ENCODE measurements at places on chromosomes 4 and X.

DNA sequence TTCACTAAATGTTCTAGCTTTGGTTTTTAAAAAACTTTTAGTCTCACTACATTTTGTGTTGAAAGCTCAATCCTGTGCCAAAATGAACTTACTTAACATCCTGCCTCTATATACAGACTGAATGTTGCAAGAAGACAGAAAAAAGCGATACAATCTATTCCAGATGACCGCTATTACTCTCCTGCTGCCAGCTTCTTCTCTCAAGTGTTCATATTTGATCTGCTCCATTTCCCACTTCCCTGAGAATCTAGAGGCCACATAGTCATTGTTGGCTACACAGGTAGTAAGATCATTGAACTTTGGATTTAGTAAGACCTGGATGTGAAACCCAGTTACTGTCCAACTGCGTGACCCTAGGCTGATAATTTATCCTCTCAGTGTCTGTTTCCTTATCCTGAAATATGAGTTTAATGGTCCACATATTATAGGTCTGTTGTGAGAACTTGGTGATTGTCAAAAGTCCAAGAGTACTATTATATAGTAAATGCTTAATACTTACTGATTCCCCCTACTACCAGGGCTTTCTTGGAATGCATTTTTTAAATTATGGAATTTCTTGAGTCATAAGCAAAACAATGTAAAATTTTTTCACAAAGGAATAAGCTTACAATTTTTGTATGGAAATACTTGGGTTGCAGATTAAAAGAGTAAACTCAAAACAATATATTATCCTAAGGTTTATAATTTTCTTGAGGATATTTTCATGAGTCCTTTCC lies 976.8 kb upstream of the ADGRL3 start:
- DNase-seq, result no peak

DNA sequence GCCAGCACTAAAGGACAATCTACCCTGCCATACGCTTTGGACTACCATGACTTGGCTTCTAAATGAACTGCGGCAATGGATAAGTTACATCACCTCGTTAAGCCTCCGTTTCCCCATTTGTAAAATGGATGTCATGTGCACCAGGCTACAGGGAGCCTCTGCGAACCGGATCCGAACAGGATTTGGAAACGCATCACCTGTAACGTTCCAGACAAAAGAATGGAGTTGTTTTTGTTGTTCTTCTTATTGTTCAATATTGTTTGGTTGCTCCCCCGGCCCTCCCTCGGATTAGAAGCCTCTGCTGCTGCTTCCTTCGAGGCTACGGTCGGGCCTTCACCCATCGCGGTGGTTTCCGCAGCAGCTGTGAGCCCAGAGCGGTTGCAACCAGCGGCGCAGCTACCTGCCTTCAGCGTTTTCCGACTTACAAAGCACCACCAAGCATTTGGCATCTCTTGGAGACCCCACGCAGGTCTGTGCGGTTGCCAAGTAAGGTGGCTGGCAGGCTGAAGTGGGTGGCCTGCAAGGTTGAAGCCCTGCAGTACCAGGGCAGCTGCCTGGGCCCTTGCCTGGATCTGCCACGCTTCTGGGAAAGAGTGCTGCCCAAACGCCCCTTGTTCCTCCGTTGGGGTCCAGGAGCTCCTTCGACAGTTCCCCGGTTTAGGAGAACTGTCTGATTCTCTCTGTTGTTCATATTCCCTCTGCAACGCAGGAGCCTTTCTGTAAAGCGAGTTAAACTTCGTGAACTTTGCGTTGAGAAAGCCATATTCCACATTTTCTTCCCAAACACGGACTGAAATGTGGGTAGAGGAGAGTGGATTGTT lies 7.1 kb downstream of the NKX3-2 start:
- no peak for DNase-seq

DNA sequence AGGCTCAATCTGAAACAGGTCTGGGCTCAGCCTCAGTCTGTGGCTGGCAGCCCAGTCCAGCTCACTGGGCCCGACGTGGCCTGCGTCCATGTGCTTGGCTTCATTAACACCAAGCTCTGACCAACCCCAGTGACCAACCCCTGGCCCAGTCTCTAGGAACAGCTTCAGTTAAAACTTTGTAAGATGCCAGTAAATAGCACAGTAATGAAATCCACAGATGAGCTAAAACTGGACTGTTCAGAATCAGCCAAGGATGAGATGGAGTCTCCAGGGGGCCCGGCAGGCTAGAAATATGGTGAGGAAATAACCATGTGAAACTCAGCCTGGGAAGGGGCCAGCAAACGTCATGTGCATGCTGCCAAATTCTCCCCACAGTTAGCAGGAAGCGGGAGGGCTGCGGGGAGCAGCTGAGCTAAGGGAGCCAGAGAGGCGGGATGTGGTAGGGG lies 37.1 kb upstream of the XPNPEP2 start:
- peak; percentile 42 for DNase-seq

DNA sequence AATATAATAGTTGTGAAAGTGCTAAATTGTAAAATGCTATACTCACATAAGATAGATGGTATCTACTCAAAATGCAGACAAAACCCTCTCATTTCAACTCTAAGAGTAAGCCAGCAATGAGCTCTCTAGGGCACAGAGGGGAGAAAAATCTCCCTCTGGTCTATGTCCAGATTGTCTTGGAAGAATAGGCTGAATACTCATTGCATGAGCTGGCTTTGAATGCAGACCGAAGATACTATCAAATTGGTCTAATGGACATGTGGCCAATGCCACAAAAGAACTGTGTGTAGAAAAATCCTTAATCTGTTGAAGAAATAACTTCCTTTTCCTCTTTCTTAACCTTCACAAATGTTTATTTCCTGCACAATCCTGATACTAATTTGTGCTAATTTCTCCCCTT lies 3.5 kb downstream of the ZXDA start:
- DNase-seq, result no peak

DNA sequence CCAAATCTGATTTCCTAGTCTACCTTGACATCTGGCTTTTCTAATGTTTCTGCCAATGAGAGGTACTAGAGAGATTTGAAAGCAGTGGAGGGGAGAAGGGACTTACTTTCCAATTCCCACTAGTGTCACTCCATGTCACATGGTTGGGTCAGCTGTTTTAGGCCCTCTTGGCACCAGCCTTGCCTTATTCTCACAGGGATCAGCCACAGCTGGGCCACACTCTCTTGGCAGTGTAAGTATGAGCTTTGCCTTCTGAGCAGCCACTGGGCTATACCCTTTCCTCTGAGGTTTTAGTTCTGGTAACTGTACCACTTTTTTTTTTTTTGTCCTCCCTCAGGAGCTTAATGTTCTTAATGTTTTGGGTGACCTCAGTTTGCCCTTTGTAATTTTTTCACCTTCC lies 10.2 kb upstream of the ADH1C start:
- no peak for DNase-seq

DNA sequence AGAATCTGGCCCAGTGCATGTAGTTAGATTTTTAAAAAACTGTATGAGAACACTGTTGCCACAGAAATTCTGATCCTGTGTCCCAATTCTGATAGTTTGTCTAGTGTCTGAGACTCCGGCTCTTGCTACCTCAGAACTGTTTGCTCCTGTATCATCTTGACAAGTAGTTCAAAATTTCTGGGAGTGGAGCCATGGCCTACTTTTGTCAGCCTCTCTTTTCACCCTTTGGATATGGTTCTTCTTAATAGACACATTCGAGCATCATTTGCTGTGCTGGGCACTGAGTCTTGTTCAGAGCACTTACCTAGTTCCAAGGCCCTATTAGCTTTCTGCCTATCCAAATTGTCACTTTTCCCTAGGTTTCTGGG lies 46.9 kb downstream of the ATP10D start:
- DNase-seq, result no peak

- DNase-seq, result no peak
Measured at GRCh38 chr4:106854569-106855351, 181.4 kb downstream of the DKK2 start.

GRCh38 chr4:146329050-146329716 lies 114.8 kb downstream of the REELD1 start:
- DNase-seq, result no peak

DNA sequence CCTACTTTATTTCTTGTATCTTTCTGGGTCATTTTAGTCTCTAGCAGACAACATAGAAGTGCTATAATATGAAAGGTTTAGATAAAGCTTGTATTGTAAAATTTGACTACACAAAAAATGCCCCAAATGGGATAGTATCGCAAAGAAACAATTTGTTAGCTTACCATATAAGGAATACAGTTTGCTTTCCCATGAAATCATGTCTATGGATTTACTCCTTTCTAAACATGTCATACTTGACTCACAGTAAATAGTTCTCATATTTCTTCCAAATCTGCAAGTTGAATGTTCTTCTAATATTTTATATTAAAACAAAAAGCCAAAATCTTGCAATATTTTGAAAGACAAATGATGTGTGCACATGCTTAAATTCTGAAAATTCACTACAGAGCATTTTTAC lies 103.9 kb downstream of the PPA2 start:
- DNase-seq, result no peak

- no peak for DNase-seq
Measured at GRCh38 chrX:79081895-79082512, 62.5 kb upstream of the GPR174 start.

GRCh38 chr4:82181789-82182188 lies 192.0 kb downstream of the HNRNPD start:
- no peak for DNase-seq

- no peak for DNase-seq
Measured at GRCh38 chr4:122901247-122902010, 21.0 kb downstream of the NUDT6 start.

DNA sequence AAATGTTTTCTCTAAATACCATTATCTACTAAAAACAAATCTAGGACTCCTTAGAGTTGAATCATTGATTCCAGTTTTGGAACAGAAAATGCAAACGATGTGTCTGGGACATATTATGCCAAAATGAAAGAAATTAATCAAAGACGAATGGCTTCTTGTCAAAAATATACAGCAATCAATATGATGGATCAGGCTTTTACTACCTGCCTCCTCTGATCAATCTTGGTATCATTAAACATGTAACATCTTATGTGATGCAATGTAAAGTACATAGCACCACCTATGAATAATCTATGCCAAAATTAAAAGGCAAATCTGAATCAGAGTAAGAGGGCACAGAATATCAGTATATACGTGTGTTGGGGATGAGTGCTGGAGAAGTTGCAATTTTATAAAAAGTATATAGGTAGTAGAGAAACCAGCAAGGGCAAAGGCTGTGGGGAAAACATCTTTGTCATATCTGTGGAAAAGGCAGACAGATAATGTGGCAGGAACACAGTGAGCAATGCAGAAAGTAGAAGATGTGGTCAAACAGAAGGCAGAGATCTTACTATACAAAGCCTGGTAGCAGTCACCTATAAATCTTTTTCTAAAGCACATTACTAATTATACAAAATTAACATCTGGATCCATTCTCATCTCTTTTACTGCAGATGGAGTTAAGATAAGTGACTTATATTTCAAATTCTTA lies 152.7 kb downstream of the ANTXR2 start:
- DNase-seq, result no peak

DNA sequence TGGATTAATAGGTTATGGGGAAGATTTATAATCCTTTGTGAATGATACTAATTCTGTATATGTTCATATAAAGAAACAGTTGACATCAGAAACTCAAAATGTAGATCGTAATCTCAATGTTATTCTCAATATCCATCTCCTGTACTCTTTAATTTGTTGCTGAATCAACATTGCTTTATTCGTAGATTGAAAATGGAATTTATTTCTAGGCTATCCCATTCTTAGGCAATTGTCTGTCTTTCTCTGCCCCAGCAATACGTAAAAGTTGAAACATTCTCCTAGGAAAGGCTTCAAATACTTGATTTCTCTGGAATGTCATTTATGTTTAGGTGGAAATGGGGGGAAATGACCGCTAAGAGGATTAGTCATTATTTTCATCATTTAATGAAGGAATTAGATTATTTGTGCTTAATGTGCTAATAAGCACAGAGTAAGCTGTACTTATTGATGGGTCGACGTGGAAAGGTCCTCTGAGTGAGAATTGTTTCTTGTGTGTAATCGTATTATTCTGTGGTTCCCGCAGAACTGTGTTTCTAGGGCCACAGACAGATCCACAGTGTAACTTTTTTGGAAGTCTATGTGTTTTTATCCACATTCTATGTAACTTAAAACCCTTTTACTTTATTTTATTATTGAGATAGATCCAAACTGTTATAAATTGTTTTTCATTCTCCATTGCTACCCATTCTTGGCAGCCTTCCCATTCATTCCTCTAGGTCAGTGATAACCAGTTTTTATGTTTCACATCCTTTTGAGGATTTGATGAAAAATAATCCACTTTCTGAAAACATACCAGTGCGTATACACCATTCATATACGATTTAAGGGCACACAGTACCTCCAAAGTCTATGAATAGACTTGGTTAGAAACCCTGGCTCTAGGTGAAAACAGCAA lies 262.9 kb downstream of the ARHGAP10 start:
- DNase-seq, result no peak

DNA sequence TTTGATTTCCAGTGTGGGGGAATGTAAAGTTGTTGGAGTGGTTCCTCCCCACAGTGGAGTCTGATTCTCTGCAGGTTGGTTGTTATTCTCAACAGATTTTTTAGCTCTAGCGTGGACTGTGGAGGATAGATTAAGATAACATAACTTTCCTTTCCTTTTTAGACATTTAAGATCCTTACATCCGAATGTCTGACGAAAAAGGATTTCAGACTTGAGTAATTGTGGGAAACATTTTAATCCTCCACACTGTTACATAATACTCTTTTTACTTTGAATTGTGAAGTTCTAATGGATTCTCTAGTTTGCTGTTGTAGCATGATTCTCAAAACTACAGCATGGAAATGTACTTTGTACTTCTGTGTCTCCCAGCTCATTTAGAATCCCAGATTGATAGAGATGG lies 107.8 kb downstream of the ARHGAP10 start:
- DNase-seq, result no peak

- DNase-seq, result peak; percentile 63
Measured at GRCh38 chr4:8837181-8837841, 34.3 kb downstream of the HMX1 start.

DNA sequence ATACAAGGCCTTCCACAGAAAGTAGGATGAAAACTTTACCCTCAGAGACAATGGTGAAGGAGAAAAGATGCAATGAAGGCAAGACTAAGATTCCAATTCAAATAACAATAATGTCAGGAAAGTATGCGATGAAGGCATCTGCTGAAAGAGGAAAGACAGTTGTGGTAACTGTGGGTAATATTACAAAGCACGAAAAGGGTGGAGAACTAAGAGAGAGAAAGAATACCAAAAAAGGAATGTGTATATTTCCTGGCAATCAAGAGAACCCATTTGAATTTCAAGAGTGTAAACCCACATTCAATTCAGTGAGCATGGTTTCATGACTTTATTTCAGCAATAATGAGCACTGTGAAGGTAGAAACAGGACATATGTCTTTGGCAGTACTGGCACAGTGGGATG lies 225.5 kb downstream of the PALLD start:
- DNase-seq, result no peak

GRCh38 chr4:58413849-58414248 lies 1303.7 kb upstream of the IGFBP7 start:
- DNase-seq, result no peak

GRCh38 chrX:41025926-41026701 lies 59.1 kb upstream of the USP9X start:
- DNase-seq, result no peak

Measured in upper lobe of left lung (tissue), 6 donors.